Glutamatergic neuron (in vitro differentiated cells): ENCODE measurements at places on chromosomes 2 and 18.

DNA sequence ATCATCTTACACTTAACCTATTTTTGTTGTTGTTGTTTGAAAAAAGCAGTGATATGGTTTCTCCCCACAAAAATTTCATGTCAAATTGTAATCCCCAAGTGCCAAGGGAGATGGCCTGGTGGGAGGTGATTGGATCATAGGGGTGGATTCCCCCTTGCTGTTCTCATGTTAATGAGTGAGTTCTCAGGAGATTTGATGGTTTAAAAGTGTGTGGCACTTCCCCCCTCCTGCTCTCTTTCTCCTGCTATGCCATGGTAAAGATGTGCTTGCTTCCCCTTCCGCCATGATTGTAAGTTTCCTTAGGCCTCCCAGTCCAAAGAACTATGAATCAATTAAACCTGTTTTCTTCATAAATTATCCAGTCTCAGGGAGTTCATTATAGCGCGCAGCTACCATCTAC, 1362.7 kb upstream of the FAM98A start:
- no peak for DNase-seq

GRCh38 chr2:203683932-203684556, 22.4 kb upstream of the CD28 start:
- no peak for DNase-seq

DNA sequence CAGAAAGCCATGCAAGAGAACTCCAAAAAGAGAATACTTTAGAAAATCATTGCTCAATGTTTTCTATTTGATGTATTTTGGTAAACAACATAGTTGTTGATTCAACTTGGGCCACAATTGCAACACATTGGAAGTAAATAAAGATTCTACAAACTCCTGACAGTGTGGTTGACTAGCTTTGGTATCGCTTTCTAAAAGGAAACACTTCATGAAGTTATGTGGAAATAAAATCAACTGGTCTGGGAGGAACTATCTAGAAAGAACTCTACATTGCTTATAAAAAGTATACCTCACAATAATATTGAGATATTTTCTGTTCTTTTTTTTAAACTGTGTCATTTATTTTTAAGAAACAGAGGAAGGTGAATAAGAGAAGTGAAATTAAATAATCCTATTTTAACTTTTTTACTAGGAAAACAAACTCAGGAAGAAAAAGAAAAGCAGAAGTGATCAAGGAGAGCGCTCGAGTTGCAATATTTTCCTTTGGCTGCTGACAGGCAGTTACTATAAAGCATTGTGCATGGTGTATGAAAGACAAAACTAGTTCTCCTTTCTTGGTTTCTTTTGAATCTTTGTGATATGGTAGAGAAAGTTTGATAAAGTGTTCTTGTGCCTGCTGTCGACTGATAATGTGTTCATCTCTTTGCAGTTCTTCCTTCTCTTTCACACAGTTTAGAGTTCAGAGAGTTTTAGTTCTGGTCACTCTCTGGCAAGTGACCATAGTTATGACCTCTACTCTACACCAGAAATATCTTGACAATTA, 3.0 kb downstream of the DHRS9 start:
- no peak for DNase-seq

DNA sequence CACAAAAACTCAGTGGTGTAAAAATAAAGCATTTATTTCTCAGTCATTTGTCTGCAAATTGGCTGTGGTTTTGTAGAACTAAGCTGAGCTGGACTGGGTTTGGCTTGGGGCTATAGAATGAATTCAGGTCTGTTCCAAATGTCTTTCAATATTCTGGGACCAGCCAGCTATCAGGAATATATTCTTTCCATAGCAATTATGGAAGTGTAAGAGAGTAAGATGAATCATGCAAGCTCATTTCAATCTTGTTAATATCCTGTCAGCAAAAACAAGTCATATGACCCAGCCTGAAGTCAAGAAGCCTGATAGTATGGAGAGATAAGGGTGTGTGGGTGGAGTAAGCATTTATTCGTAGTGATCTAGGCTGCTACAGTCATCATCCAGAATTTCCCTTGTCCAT, 481.0 kb upstream of the CDH2 start:
- no peak for DNase-seq

DNA sequence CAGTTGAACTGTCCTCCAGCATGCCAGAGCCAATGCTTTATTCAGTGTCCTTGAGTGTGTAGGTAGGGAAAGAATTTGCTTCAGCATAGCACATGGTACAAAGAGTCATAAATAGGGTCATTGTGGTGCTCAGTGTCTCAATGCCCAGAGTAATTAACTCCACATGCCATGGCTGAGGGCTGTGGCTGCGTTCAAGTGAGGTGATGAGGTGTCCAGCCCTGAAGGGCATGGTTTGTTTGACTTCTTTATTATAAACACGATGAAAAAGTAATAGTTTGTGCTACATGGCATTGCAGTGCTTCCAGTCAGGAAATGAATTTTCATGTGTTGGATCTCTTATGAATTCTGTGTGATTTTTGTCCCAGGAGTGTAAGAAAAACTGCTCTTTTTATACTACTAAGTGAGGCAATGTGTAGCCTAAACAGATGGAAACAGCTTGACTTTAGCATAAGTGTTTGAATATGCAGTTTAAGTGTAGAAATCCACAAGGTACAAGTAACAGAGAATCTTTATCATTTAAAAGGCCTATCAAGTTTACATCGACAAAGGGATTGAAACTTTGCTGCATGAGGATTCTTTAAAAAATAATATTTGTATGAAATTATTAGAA, 507.9 kb upstream of the CDH2 start:
- DNase-seq, result no peak

DNA sequence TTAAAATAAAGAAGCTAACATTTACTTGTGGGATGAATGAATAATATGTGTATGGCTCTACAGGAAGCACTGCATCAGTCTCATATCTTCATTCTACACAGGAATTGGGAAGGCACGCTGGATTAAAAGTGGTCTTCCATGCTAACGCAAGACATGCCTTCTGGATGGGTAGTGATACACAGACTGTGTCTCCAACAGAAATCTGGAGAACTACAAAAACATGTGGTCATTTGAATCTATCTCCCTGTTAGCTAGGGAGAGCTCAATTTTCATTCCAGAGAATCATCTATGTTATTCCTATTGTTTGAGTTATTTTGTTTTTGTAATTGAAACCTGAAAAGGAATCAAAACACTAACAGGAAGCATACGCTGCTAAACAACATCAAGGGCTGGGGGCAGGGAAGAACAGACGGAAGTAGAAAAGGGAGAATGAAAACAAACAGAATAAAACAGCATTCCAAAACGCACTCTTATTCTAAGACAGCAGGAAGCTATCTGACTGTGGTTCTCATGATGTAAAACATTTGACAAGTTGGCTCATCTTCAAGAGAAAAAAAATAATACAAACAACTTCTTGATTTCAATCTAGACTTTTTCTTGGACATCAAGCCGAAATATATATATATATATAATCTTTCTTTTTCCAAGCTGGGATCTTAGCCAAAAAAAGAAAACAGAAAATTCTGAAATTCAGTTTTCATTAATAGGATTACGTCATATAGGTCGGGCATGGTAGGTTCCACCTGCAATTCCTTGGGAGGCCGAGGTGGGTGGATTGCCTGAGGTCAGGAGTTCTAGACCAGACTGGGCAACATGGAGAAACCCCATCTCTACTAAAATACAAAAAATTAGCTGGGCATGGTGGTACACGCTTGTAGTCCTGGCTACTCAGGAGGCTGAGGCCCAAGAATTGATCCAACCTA, 31.5 kb upstream of the ASNSD1 start:
- DNase-seq, result no peak

DNA sequence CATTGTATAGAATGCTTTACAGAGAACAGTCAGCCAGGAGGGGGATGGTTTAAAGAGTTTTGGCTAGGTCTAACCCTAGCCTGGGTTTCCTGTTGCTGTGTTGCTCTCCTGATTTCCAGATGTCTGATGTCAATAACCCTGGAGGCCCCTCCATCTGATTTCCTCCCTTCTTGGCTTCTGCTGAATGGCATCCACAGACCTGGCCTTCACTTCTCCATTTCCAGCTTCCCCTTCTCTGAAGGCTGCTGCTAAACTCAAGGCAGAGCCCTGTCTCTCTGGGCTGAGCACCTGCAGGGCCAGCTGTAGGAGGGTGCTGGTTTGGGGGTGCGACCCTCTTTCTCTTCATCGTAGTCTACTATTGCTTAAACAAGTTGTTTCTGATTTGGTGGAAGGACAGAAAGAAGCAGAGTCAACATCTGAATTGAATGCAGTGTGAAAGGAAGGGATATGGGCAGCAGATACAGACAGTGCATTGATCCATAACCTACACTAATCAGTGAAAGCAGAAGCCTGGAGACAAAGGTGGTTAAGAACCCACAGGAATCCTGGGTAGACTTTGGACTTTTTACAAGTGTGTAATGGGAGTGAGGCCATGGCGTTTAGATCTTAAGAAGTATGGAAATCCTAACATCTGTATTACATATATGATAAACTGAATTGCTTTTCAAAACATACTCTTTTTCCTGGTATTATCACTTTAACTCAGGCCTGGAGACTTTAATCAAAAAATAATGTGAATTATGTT, 153.6 kb downstream of the HRH4 start:
- DNase-seq, result no peak
